ENCODE measurements at places on chromosomes 1 and 21. TPM values are rescaled to one million over a fixed set of nuclear protein-coding genes. Genes with fewer than 3 reads are reported as not detected.

The CFAP107 gene
- 0.26 TPM for polyA plus RNA-seq

The CHRNB2 gene
- 0.60 TPM for polyA plus RNA-seq

- DNase-seq = no peak
Measured at GRCh38 chr21:17359781-17360180, 153.1 kb upstream of the CXADR start.

GRCh38 chr1:203929741-203930309 is 68.4 kb downstream of the SNRPE start:
- DNase-seq = no peak

DNA sequence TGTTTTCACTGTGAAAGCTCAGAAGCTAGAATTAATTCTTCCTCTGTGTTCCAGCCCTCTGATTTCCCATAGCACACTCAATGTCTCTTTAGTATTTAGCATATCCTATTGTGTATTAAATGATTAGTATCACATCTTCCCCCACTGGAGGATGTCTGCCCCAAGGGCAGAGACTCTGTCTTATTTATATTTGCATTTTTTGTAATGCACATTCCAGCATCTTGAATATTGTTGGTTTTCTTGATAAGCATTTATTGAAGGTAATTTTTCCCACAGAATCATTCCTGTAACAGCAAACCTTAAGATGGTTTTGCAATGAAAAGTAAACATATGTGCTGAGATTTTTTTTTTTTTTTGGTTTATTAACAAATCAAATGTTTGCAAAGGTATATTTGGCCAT is 34.1 kb downstream of the CENPF start:
- DNase-seq = no peak

GRCh38 chr1:45925728-45926287 is 122.4 kb downstream of the MAST2 start:
- no peak for DNase-seq

GRCh38 chr1:45037456-45037855 is 25.4 kb downstream of the UROD start:
- no peak for DNase-seq

DNA sequence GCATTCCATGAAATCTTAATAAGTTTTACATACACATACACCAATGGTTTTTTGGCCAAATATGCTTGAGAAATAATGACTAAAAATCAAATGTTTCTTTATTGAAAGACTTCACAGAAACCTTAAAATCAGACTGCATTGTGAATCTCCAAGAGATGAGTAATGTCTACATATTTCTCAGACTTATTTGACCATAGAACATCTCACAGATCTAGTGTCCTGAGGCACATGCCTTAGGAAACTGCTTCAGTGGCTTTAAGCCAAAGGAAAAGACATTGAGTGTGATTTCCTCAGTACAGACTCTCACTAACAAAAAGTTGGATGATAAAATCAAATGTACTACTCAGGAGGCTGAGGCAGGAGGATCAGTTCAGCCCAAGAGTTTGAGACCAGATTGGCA is 6.2 kb upstream of the C1orf105 start:
- no peak for DNase-seq

- DNase-seq = no peak
Measured at GRCh38 chr1:164961715-164962114, 394.8 kb downstream of the LMX1A start.

Data from right lung (tissue), 10 donors.